Stimulated activated naive CD8-positive, alpha-beta T cell treated with anti-CD3 and anti-CD28 coated beads, Interleukin-15, amount 100 ng/mL, for 72 hours (primary cell): ENCODE measurements at places on chromosomes 16 and 17.

- DNase-seq, result no peak
Measured at GRCh38 chr16:66610111-66610820, 5.8 kb downstream of the CMTM3 start.

- no peak for DNase-seq
Measured at GRCh38 chr17:7240375-7240774, 1.1 kb upstream of the PHF23 start.

DNA sequence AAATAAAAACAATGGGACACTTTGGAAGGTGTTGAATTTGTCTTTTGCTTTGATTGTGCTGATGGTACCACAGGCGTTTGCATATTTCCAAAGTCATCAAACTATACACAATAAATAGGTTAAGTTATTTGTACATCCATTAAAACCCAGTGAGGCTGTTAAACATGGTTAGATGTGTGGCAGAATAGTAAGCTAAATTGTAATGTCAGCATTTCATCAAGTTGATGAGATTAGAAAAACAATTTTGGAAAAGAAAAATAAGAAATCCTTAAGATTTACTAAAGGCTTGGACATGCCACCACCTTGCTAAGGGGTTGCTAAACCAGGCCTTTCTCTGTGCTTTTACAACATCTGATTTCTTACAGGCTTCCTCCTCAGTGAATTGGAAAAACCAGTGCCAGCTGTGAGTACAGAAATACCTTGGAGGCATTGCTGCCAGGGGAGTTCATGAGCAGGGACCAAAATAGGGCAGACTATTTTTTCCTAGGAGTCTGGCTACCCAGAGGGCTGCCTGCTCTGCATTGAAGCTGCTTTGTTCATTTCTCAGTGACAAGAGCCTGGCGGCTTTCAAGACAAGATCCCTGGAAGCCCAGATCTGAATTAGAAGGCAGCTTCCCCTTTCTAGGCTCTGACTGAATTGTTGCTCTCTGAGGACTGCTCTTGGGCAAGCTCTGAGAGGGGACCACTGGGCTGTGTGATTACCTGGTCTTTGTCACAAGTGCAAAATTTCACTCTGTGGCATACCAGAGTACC, 43.4 kb upstream of the CA10 start:
- DNase-seq, result no peak

- DNase-seq, result no peak
Measured at GRCh38 chr17:4364622-4365041, 1.8 kb downstream of the UBE2G1 start.

- DNase-seq, result no peak
Measured at GRCh38 chr17:64022611-64023063, 2.2 kb upstream of the ICAM2 start.

DNA sequence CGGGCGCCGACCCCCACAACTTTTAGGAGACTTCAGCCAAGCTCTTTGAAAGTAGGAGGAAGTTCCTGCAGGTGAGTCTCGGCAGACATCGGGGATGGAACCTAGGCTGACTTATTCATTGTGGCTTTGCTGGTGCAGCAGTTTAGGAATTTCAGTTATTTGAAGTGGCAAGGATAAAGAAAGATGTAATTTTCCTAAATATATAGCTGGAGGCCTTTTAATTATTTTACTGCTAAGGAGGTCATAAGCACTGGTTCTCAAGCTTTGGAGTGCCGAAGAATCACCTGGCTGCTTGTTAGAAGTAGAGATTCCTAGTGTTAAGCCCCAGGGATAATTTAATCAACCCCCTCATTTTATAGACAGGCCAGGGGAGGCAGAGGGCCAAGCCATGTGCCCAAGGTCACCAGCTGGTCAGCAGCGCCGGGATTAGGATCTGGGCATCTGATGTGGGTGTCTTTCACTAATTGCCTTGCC, 28.9 kb upstream of the BCAR1 start:
- DNase-seq, result no peak

GRCh38 chr17:82003411-82004381, 19.0 kb downstream of the CENPX start:
- no peak for DNase-seq

DNA sequence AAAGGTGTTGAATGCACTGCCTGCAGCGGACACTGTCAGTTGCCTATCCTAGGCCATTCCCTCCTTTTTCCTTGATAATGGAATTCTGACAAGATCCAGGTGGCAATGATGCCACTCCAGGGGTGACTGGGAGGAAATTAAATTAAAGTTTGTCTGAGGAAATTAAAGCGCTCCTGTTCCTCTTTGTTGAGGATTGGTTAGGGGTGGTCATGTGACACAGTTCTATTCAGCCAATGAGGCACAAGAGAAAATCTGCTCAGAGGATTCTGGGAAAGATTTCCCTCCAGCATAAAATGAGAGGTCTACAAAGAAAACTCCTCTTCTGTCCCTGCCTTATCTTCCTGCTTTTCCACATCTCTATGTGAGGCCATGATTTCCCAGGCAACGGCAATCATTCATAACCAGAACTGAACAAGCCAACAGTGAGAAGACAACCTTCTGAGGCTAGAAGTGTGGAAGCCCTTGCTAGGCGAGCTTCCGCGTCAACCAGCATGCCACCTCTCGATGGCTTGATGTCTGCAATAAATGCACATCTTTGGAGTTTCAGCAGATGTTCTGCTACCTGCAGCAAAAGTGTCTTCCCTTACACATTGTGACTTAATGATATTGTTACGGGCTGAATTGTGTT, 5.6 kb upstream of the BCO1 start:
- no peak for DNase-seq

- no peak for DNase-seq
Measured at GRCh38 chr16:4420505-4421105, 4.2 kb upstream of the CORO7 start.

GRCh38 chr17:38703742-38704605, 1.1 kb upstream of the MLLT6 start:
- DNase-seq, result peak; percentile 88

- no peak for DNase-seq
Measured at GRCh38 chr16:9003322-9003721, 39.6 kb upstream of the USP7 start.

DNA sequence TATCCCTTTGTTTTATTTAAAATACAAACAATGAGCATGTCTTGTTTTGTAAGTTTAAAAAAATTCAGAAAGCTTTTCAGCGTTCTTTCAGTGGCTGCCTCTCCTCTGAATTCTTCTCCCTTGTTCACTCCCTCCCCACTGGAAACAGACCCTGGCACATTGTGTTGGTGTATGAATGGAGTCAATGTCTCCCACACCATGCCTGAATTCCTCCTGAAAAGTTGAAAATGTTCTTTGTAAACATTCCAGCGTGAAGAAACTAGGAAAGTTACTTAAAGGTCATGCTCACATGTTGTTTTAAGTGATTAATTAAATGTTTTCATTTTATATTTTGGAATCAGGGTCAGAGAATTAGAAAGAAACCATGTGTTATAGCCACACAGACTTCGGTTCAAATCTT, 136.9 kb upstream of the DYNLRB2 start:
- no peak for DNase-seq

GRCh38 chr17:10790491-10791401, 13.2 kb downstream of the TMEM238L start:
- no peak for DNase-seq

DNA sequence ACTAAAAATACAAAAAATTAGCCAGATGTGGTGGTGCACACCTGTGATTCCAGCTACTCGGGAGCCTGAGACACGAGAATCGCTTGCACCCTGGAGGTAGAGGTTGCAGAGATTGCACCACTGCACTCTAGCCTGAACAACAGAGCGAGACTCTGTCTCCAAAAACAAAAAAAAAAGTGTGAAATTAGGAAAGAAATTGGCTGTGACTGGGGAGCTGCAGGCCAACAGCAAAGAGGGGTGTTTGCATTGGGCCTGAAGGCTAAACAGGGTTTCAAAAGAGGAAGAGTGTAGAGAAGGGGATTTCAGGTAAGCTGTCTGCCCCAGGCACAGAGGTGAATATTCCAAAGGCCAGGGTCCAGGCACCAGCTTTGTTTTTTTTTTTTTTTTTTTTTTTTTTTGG, 9.4 kb downstream of the BMERB1 start:
- DNase-seq, result no peak

- no peak for DNase-seq
Measured at GRCh38 chr16:83530293-83530692, 277.5 kb upstream of the HSBP1 start.

DNA sequence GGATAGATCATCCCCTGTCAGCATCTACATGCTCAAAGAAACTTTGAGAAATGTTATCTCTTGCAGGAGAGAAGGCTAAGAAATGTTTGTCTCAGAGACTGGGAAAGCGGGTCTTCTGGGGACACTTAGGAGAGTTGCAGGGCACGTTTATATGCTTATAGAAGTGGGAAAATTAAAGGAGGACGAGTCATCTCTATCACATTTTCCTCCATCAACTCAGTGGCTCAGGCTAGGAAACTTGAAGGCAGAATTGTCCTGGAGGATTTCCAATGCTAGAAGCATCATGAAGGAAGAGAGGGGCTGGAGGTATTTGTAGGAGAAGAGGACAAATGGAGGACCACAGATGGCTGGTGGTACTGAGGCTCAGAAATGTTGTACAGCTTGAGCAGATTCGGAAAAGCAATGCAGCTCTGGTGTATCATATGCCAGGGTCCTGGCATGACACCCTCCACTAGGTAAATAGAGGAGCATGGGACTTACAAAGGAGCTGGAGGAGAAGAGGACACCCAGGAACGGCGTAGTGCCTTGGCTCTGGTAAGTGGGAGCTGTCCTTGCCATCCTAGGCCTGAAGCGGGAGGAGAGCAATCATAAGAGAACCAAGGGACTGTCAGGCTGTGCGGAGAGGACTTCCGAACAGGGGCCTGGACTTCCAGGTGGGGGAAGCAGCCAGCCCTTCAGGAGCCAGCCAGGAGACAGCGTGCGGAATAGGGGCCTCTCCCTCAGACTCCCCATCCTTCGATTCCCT, 4.5 kb upstream of the HS3ST3B1 start:
- no peak for DNase-seq

GRCh38 chr17:76134911-76135809, 5.9 kb downstream of the FOXJ1 start:
- peak; percentile 26 for DNase-seq
